ENCODE measurements at places on chromosomes 1 and 21.
A peak's percentile ranks its signal among the peaks of the same experiment; 100 is the strongest.

DNA sequence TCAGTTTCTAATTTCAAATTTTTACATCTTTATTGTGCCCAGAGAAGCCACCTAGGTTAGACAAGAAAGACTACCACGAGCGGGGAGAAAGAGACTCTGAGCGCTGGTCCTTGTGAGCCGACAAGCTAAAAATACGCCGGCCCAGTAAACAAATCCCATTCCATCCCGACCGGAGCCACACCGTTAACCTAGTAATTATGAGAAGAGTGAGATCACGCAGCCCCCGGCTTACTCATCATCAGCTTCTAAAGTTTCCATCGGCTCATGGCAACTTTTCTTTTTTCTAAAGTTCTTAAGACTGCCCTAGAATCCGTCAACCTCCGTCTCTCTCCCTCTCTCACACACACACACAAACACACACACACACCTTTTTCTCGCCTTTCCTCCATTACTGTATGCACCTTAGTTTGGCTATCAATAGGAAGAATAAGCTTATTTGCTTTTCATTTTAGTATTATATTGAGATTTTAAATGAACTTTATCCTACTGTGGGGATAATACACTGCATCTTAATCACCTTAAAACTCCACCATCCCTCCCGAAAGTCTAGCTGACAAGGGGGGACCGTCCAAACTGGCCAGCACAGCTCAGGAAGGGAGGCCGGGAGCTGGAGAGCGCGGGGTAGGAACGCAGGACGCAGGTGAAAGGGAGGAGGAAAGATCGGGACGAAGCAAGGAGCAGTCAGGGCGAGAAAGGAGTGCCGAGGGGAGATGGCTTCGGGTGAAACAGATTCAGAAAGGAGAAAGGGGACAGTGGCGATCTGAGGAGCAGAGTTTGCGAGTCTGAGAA, 728 bp downstream of the OTUD7B start:
- DNase-seq, result peak; percentile 15

DNA sequence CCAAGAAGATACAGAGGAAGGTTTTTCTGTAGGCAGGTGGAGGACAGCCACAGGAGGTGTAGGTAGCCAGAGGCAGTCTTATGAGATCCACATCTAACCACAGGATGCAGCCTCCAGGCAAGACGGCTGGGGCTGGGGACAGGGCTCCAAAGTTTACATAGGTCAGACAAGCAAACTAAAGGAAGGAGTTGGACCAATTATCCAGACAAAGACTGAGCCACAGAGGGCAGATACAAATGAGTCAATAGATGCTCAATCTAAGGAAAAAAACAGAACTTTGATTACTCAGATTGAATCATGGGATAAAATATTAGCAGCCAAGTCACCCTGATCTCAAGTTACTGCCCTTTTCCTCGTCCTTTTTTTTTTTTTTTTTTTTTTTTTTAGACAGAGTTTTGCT, 91.6 kb downstream of the RGS7 start:
- DNase-seq, result no peak

- no peak for DNase-seq
Observed at GRCh38 chr1:183761871-183762270, 43.0 kb upstream of the RGL1 start.

DNA sequence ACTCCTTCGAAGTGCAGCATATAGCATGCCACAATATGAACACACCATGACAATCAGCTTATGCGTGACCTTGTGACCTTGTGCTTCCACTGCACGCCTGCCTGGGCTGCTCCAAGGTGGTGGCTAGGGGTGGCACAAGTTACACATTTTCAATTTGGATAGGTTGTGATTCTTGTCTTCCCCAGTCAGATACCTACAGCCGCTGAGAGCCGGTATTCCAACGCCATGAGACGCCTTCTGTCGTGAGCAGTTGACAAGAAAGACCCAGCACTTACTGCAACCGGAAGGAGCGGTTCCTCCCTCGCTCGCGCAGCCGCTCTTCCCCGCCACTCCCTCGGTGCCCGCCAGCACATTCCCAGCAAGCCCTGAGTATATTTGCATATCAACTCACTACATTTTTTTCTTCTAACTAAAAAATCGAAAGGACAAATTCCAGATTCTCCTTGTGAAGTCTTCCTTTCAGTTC, 359 bp upstream of the RNU11 start:
- DNase-seq, result peak; percentile 88

DNA sequence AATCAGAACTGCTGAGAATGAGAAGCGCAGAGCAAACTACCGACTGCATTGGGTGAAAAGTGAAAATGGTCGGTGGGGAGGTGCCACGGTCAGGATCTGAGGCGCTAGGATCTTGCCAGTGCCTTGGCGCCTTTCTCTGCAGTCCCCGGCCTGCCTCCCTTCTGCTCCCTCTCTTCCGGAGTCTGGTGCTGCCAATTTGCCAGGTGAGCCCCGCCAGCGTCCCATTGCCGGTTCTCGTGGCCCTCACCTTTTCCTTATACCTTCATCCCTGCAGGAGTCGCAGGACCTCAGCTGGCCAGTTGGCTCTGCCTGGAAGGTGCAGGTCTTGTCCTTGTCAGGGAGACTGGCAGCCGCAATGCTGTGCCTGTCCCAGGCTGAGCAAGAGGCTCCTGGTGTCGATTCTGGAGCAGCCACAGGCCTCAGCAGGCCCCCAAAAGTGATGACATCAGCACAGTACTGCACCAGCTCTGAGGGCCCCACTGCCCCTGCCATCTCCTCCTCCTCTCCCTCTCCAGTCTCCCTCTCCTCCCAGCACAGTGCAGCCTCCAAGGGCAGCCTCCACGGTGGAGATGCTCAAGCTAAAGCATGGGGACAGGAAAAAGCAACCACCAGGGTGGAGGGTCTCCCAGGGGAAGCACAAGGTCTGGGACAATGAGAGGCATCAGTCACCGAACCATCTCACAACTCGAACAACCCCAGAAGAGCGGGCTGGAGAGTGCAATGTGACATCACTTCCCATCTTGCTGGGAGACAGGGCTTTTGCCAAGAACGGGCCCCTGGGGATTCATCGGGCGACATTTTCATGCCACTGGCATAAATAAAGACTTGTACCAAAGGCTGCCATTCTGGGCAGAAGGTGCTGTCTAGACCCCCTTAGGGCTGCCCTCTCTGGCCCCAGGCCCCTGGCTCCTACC, 37.1 kb upstream of the H6PD start:
- no peak for DNase-seq
